Activated CD4-positive, alpha-beta memory T cell treated with anti-CD3 and anti-CD28 coated beads for 36 hours (primary cell): ENCODE measurements at places on chromosomes 1 and 21. TPM values are rescaled to one million over a fixed set of nuclear protein-coding genes. Genes with fewer than 3 reads are reported as not detected.
A peak's percentile ranks its signal among the peaks of the same experiment; 100 is the strongest.

Gene SNX7
- total RNA-seq: 0.39 TPM

- no peaks in the 10 kb centered on the region for H3K27me3 ChIP-seq
- peaks cover 5% of the 10 kb centered on the region for H3K4me1 ChIP-seq
- no peak for DNase-seq
- H3K4me3 ChIP-seq: no peak overlapping the region
Observed at GRCh38 chr1:26338670-26339069, 15.3 kb downstream of the CRYBG2 start.

Gene OR2T29
- total RNA-seq: not detected

GRCh38 chr21:46286648-46287002 lies 483 bp downstream of the YBEY start:
- peaks cover 50% of the 10 kb centered on the region for H3K4me1 ChIP-seq
- H3K4me3 ChIP-seq: peak overlapping the region; percentile 98
- peak overlapping the region; percentile 96 for H3K27ac ChIP-seq
- H3K27me3 ChIP-seq: no peaks in the 10 kb centered on the region
- H3K36me3 ChIP-seq: peaks cover 26% of the 10 kb centered on the region

GRCh38 chr1:226069811-226070489 lies 7.4 kb downstream of the H3-3A start:
- peak; percentile 27 for DNase-seq
- peaks cover 61% of the 10 kb centered on the region for H3K36me3 ChIP-seq
- H3K27me3 ChIP-seq: no peaks in the 10 kb centered on the region

Gene CLCA1
- not detected for total RNA-seq

GRCh38 chr1:63557365-63557987 lies 34.2 kb downstream of the EFCAB7 start:
- no peak overlapping the region for H3K27ac ChIP-seq
- H3K4me3 ChIP-seq: no peak overlapping the region
- H3K27me3 ChIP-seq: no peaks in the 10 kb centered on the region
- H3K4me1 ChIP-seq: no peaks in the 10 kb centered on the region
- H3K36me3 ChIP-seq: peaks cover 7% of the 10 kb centered on the region

GRCh38 chr1:62117018-62117750 lies 77.5 kb upstream of the L1TD1 start:
- DNase-seq: no peak
- no peak overlapping the region for H3K27ac ChIP-seq
- H3K4me1 ChIP-seq: no peaks in the 10 kb centered on the region
- H3K27me3 ChIP-seq: no peaks in the 10 kb centered on the region

DNA sequence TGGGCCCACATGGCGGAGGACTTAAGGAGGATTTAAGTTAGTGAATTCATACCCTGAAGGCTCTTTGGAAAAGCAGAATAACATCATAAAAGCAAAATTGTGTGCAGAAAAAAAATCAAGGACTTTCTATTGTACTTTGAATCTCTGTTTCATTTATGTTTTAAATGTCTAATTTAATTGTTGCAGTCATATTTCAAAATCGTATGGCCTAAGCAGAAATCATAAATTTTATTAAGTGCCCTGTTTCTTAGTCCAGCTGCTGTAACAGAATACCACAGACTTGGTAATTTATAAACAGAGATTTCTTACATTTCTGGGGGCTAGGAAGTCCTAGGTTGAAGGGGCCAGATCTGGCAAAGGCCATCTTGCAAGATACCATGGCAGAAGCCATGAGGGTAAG lies 555.6 kb downstream of the LTN1 start:
- H3K36me3 ChIP-seq: no peaks in the 10 kb centered on the region
- DNase-seq: no peak
- H3K27ac ChIP-seq: no peak overlapping the region
- H3K4me1 ChIP-seq: no peaks in the 10 kb centered on the region
- no peaks in the 10 kb centered on the region for H3K27me3 ChIP-seq
- no peak overlapping the region for H3K4me3 ChIP-seq

DNA sequence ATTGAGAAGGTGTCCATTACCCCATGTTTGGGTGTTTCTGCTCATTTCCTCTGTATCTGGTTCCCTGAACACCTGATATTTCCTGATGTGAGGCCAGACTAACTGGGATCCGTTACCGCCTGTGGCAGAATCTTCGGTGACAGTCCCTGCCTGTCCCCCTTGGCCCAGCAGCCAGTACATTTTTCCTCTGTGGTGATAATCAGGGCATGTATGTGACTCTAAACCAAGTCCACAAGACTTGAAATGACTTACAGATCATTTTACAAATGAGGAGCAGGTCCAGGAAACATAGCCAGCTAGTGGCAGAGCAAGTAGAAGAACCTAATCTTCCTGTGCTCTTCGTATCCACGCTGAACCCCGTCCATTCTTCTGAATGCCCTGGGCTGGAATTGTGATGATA lies 143.5 kb upstream of the IPO9 start:
- no peaks in the 10 kb centered on the region for H3K4me1 ChIP-seq
- no peak overlapping the region for H3K27ac ChIP-seq
- no peak for DNase-seq
- peaks cover 3% of the 10 kb centered on the region for H3K27me3 ChIP-seq

GRCh38 chr1:63704443-63704842 lies 69.4 kb upstream of the ROR1 start:
- peaks cover 3% of the 10 kb centered on the region for H3K4me1 ChIP-seq
- H3K36me3 ChIP-seq: no peaks in the 10 kb centered on the region
- H3K27ac ChIP-seq: no peak overlapping the region
- H3K27me3 ChIP-seq: no peaks in the 10 kb centered on the region

DNA sequence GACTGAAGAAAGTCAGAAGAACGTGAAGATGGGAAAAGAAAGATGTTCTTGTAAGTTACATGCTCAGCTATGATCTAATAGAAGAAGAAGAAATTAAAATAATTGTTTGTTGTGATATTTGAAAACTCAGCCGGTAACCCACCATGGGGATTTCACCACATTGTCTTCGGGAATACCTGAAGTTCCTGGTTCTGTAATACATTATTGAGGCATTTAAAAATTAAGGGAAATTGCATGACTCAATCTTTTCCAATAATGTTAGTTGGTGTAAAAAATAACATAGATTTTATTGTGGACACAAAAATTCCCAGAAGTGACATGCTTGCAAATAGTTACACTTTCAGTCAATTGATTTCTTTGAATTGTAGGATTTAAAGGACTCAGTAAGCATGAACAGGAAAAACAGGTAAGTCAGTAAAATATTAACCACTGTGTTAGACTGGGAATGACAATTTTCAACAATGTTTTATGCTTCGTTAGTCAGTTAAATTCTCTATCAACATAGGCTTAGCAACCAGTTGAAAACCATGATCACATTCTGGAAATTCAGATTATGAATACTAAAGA lies 745.1 kb downstream of the LTN1 start:
- H3K27me3 ChIP-seq: no peaks in the 10 kb centered on the region
- H3K27ac ChIP-seq: no peak overlapping the region
- no peaks in the 10 kb centered on the region for H3K4me1 ChIP-seq
- DNase-seq: no peak
